Stimulated activated CD4-positive, alpha-beta T cell treated with anti-CD3 and anti-CD28 coated beads, Interleukin-12 subunit alpha, Interleukin-12 subunit beta, amount 100 ng/mL, for 48 hours (primary cell): ENCODE measurements at places on chromosomes 4 and X.

GRCh38 chr4:97670703-97671269, 472.5 kb downstream of the STPG2 start:
- no peak for DNase-seq

GRCh38 chrX:10358958-10359357, 202.2 kb downstream of the CLCN4 start:
- DNase-seq, result no peak

- no peak for DNase-seq
Observed at GRCh38 chrX:11137543-11138139, 26.5 kb downstream of the HCCS start.

GRCh38 chr4:104815665-104816064, 321.0 kb upstream of the CXXC4 start:
- no peak for DNase-seq

DNA sequence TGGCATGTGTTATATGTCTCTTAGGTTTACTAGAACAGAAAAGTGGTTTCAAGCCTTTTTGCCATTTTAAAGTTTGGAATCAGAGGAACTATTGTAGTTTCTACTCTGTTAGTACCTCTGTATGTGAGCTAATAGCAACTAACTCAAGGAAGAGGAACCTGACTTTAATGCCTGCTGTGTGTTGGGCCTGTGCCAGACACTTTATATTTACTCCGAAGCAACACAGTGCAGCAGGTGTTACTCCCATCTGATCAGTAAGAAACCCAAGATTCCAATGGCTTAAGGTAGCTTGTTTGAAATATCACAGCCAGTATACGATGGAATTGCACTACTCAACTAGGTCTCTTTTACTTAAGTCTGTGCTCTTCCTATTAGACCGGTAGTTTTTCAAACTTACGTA, 79.2 kb downstream of the USP9X start:
- no peak for DNase-seq

DNA sequence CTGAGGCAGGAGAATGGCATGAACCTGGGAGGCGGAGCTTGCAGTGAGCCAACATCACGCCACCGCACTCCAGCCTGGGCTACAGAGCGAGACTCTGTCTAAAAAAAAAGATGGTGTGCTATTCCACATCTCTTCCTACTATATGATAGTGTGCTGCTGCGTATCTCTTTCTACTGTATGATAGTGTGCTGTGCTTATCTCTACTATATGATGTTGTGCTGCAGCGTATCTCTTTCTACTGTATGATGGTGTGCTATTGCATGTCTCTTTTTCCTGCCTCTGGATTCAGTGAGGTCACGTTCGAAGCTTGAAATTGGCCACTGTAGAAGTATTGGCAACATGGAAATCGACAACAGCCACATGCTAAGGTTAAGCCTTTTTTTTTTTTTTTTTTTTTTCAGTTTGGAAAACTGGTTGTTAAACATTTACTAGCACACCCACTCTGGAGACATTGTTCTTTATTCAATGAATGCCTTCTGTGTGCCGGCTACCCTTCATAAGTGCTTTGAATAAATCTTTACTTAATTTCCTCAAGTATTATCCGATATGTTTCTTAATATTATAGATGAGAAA, 31.0 kb downstream of the ARFIP1 start:
- no peak for DNase-seq

DNA sequence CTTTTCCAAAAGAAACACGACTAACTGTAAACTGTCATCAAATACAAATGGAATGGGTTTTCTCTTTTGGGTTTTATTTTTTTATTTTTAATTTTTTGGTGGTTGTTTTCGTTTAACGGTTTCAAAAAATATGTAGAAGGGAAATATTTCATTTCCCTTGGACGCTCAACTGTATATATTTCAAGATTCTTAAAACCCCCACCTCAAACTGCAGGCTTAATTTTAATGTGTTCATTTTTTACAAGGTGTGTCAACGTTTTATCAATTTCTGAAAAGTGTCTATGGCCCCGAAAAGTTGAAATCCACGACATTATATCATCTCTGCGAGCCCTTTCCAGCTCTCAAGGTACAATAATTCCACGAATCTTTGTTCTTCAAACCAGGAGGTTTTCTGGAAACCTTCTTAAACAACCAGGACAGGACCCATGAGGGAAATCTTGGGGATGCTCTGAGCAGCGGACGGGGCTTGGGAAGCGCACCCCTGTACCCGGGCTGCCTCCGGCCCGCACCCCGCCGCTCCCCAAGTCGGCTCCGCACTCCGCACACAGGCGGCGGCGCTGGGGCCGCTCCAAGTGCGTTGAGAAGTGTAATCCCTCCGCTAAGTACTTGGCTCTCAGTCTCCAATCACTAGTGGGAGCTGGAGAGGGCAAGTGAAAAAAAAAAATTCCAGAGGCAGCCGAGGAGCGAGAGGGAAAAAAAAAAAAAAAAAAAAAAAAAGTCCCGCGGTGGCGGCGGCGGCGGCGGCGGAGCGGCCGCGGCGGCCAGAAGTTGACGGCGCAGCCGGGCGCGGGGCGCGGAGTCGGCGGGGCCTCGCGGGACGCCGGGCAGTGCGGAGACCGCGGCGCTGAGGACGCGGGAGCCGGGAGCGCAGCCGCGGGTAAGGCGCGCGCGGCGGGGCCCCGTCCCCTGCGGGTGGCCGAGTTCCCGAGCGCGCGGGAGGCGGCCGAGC, at the start of gene BMPR1B:
TSS of gene BMPR1B (plus strand) at position 764 of the 949 bp plus-strand sequence. CDS start 346,470 bp downstream, outside the sequence.
- DNase-seq, result no peak

DNA sequence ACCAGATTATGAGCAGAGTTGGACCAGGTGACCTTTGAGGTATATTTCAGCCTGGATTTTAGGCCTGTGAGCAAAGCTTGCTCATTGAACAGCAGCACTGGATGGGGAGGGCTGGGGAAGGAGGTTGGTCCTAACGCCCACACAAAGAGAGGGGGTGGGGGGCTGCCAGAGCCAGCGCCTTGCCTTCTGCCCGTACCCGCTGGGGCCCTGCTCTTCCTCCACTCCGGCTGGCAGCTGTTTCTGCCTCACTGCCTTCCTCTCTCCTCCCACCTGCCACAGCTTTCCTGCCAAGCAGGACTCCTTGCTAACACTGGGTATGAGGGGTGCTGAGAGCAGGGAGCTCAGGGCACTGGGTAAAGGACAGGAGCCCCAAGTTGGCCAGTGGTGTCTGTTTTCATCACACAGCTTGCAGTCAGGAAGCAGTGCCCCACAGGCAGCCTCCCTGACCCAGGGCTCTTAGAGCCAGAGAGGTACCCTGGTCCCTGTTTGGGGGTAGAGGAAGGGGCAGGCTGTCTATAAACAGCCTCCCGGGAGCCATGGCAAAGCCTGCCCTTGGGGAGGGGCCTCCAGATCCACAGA, 6.1 kb downstream of the NALF2 start:
- DNase-seq, result no peak

GRCh38 chr4:3017504-3017903, 54.1 kb downstream of the GRK4 start:
- no peak for DNase-seq

DNA sequence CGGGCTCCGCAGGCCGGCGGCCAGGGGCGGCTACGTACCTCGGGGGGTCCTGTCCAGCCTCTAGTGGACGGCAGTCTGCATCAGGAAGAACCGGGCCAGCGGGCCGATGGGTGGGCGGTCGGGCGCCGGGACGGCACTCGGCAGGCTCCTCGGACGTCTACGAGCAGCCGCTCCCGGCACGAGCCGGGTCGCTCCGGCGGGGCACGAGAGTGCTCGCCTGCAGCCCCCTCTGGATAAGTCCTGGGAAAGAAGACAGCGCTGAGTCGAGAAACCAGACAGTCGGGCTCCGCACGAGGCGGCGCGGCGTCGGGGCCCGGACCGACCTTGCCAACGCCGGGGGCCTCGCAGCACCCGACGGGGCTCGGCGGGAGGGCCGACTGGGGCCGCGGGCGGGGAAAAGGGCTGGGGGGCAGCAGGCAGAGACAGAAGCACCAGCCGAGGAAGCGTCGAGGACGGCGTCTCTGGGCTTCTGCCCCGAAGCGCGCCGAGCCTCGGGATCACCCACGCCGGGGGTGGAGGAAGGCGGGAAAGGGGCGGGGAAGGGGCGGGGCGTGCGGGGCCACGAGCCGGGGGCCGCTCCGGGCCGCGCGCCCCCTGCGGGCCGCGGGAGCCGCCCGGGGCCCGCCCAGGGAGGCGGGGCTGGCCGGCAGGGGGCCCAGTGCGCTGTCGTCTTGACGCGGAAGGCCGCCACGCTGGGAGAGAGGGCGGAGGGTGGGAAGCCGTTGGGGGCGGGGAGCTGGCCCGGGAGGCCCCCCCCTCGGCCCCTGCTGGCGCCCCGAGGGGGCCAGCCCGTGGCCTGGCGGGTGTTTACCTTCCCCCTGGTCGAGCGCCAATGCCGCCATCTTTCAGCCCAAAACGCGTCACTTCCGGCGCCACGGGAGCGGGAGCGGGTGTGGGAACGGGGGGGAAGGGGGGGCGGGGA, 1.9 kb downstream of the KLHL15 start:
- DNase-seq, result peak; percentile 63

DNA sequence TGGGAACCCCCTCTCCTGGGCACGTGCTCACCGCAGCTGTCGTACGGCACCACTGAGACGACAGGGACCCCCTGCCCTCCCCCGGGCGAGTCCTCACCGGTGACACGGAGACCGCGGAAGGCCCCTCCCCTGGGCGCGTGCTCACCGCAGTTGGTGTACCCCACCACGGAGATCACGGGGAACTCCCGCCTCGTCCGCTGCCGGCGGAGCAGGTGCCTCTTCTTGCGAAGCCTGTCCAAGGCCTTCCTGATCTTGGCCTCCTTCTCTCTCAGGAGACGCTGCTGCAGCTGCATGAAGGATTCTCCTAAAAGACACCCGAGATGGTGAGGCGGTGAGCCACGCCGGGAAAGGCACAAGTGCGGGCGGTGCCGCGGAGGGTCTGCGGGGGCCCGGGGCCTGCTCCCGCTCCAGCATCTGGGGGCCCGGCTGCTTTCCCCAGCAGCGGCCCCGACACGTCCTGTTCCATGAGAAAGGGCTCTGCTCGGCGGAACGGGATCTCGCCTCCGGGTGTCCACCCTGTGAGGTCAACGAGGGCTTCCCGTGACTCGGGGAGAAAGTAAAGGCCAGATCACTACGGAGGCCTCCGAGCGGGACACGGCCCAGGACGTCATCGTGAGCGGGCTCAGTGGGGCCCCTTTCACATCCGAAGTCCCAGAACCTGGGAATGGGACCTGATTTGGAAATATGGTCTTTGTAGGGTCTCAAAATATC, 5.8 kb downstream of the GTPBP6 start:
- DNase-seq, result no peak
